WTC11 (cell line): ENCODE measurements at places on chromosomes 1 and 21. TPM values are rescaled to one million over a fixed set of nuclear protein-coding genes. Genes with fewer than 3 reads are reported as not detected.
A peak's percentile ranks its signal among the peaks of the same experiment; 100 is the strongest.

DNA sequence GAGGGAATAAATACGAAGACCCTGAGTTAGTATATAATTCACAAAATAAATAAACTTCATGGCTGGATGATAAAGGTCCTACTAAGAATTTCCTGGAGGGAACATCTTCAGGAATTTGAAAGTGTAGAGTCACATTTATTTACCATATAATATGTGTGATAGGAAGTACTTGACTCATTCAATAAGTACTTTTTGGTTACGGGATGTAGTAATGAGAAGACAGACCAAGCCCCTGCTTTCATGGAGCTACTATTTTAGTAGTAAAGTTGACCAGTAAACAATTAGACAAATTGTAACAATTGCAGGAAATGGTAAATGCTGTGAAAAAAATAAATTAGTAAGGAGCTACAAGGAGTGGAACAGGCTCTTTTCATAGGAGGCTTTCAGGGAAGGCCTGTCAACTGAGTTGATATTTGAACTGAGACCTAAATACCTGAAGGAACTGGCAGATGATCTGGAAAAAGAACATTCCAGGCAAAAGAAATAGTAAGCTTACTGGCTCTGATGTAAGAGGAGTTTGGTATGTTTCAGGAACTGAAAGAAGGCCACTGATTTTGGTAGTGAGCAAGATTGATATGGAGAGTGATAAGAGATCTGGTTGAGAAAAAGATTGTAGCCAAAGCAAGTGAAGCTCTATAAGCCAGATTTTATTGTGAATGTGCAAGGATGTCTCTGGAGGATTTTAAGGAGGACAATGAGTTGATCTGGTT lies 36.2 kb downstream of the CAMSAP2 start:
- H3K27me3 ChIP-seq: no peaks in the 10 kb centered on the region
- DNase-seq: no peak
- peak overlapping the region; percentile 0; the same call in 1 of the 2 replicates for H3K27ac ChIP-seq
- H3K36me3 ChIP-seq: peaks cover 5% of the 10 kb centered on the region
- peaks cover 4% of the 10 kb centered on the region for H3K4me1 ChIP-seq

- no peaks in the 10 kb centered on the region for H3K36me3 ChIP-seq
- no peak overlapping the region for H3K4me3 ChIP-seq
- H3K27me3 ChIP-seq: no peaks in the 10 kb centered on the region
- H3K27ac ChIP-seq: no peak overlapping the region
- no peak for DNase-seq
Measured at GRCh38 chr1:99650773-99651437, 5.0 kb downstream of the PALMD start.

GRCh38 chr1:163161337-163161736 lies 41.4 kb downstream of the RGS5 start:
- H3K27ac ChIP-seq: no peak overlapping the region
- H3K27me3 ChIP-seq: no peaks in the 10 kb centered on the region
- H3K4me3 ChIP-seq: no peak overlapping the region
- H3K36me3 ChIP-seq: peaks cover 33% of the 10 kb centered on the region

DNA sequence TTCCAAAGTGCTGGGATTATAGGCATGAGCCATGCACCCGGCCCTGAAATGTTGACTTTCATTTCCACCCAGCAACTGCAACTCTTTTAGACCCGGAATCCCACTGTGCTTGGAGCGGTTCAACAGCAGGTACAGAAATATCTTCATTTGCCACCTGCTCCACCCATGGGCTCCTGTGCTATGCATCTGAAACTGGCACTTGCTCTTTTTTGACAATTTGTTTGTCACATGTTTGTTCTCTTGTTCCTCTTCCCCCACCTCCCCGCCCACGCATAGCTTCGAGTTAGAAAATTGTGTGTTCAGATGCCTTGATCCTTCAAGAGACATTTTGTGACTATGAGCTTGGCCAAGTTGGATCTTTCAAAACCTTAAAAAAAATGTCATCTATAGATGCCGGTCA lies 2.4 kb upstream of the IFNLR1 start:
- H3K4me1 ChIP-seq: peaks cover 22% of the 10 kb centered on the region
- DNase-seq: no peak
- no peak overlapping the region for H3K27ac ChIP-seq
- H3K27me3 ChIP-seq: no peaks in the 10 kb centered on the region; the same call in 1 of the 2 replicates

CR2 gene
- 3.8 to 7.6 TPM (median 6.5 TPM) in 3 replicates for total RNA-seq

DNA sequence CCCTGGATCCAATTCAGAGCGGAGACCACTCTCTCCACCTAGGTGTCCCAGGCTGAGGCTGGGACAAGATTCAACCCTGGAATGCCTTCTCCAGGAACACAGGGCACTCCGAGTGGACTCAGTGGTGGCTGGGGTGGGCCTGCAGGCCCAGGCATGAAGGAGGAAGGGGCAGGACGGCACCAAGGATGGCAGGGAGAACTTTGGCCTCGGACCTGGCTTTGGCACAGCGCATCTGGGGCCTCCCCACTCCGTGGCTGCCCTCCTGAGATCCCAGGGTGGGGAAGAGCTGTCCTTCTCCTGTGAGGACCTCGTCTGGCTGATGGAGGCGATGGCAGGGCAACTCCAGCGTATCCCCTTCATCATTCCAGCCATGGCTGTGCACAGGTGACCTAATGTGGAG lies 35.6 kb downstream of the DHCR24 start:
- no peak overlapping the region for H3K27ac ChIP-seq
- no peaks in the 10 kb centered on the region for H3K4me1 ChIP-seq
- H3K4me3 ChIP-seq: no peak overlapping the region
- no peaks in the 10 kb centered on the region for H3K27me3 ChIP-seq
- peaks cover 72% of the 10 kb centered on the region for H3K36me3 ChIP-seq

TMEM52 gene
- 15.0 to 21.9 TPM (median 20.0 TPM) in 3 replicates for total RNA-seq

DNA sequence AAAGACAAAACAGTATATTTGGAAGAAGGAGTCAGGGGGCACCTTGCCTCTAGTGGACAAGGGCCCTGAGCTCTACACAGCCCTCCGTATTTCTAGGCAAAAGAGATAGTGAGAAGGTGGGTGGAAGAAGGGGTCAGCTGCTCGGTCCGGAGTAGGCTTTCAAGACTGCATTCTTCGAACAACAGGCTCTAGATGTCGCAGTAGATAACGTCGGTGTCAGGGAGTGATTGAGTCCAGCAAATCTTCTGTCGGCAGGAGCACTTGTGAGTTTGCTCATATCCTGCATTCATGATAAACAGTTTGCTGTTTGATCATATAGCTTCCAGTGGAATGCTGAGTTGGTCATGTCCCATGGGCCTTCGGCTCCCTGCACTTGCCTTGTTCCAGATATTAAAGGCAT lies 36.8 kb downstream of the DIPK1A start:
- DNase-seq: no peak
- H3K27ac ChIP-seq: no peak overlapping the region
- H3K36me3 ChIP-seq: 0 out of 2 replicates have a peak, but pooled peaks cover 4% of the 10 kb centered on the region
- no peaks in the 10 kb centered on the region; the same call in 1 of the 2 replicates for H3K27me3 ChIP-seq
- no peak overlapping the region for H3K4me3 ChIP-seq

DNA sequence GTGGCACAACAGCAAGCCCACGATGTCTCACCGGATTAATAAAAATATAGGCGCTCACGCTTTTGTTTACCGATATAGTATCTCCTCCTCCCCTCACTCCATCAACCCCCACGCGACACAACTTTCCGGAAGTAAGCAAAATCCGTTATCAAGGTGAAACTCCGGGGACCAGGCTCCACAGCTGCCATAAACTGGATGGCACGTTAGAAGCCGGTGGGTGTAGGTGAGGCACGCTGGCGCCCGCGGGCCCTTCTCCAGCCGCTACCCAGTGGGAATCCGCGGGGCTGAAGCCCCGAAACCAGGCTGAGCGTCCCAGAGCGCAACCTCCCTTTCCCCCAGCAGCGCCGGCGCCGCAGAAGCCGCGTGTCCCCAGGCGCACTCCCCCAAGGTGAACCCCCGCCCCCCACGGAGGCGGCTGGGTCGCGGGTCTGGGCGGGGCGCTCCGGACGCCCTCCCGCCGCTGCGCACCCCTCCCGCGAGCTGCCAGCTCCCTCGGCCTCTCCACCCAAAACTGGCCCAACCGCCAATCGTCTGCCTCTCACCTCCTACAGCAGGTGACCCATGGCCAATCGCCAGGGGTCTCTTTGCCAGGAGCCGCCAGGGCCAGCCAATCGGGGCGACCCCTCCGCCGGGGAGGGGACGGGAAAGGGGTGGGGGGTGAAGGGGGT lies 112.4 kb downstream of the OSBPL9 start:
- DNase-seq: peak; percentile 95
- H3K4me1 ChIP-seq: peaks cover 33% of the 10 kb centered on the region
- H3K36me3 ChIP-seq: no peaks in the 10 kb centered on the region
- no peaks in the 10 kb centered on the region for H3K27me3 ChIP-seq

GRCh38 chr1:43473463-43473862 lies 19.7 kb upstream of the HYI start:
- H3K4me1 ChIP-seq: peaks cover 11% of the 10 kb centered on the region
- H3K4me3 ChIP-seq: no peak overlapping the region
- H3K27me3 ChIP-seq: peaks cover 13% of the 10 kb centered on the region
- no peak overlapping the region for H3K27ac ChIP-seq

IVNS1ABP gene
- total RNA-seq: 141 to 159 TPM (median 141 TPM) in 3 replicates

GRCh38 chr1:161082996-161083747 lies 6.2 kb downstream of the NECTIN4 start:
- H3K36me3 ChIP-seq: no peaks in the 10 kb centered on the region
- H3K27ac ChIP-seq: no peak overlapping the region
- no peak for DNase-seq
- H3K4me1 ChIP-seq: peaks cover 41% of the 10 kb centered on the region
- H3K27me3 ChIP-seq: no peaks in the 10 kb centered on the region; the same call in 1 of the 2 replicates

GRCh38 chr1:59070610-59071009 lies 226.3 kb upstream of the FGGY start:
- H3K36me3 ChIP-seq: no peaks in the 10 kb centered on the region
- no peaks in the 10 kb centered on the region for H3K27me3 ChIP-seq
- peak overlapping the region; percentile 40; the same call in 1 of the 2 replicates for H3K27ac ChIP-seq
- DNase-seq: no peak
